Femur (tissue), 1 donor: ENCODE measurements at places on chromosomes 1 and 21.

GRCh38 chr1:17873007-17873675 is 118.0 kb downstream of the ACTL8 start:
- DNase-seq, result no peak

DNA sequence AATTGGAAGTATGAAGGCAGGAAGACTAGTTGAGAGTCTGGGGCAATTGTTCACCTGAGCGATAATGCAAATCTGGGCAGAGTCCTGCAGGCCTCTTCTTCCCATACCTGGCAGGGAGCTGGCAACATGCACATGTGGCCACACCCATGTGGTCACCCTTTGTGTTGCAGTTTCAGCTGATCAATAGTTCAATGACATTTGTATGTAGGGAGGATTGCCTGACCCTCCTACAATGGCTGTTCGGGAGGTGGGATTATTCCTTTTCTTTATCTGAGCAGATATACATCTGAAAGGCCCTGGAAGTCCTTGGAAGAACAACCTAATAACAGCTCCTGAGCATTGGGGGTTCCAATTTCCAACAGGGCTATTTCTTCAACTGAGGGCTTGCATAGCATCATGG is 15.2 kb upstream of the TRIM45 start:
- no peak for DNase-seq

DNA sequence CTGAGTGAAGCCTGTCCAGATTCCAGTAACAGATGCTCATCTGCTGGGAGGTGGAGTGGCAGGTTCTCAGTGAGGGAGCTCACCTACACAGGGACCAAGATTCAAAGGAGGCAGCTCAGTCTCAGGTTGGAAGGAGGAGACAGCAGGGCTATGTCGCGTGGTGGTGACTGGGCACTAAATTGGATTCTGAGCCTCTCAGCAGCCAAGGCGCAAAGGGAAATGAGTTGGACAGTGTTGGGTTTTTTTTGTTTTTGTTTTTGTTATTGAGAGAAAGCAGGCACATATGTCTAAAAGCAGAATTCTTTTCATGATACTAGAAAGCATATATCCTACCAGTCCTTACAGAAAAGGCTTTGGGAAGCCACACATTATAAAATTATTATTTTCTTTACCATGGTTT is 26.2 kb downstream of the UMODL1 start:
- DNase-seq, result no peak

DNA sequence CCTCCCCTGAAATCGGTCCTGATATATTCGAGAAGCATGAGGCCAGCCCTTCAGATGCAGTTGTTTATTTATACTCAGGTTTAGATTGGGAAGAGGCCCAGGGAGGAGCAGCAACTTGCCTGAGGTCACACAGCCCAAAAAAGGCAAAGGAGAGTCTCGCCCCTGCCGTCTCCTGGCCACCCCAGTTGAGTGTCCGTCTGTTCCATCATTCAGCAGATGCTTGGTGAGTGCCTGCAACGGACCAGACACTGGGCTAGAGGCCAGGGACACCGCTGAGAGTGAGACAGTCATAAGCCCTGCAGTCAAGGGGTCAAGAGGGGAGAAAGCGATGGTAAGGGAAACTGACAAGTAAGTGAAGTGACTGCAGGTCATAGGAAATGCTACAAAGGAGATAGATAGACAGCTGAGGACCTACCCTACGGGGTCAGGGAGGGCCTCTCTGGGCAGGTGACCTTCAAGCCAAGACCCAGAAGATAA is 15.4 kb upstream of the SELENON start:
- no peak for DNase-seq

GRCh38 chr1:170284512-170284911 is 138.8 kb downstream of the NTMT2 start:
- peak; percentile 79 for DNase-seq

GRCh38 chr1:215529571-215529970 is 37.5 kb upstream of the KCTD3 start:
- DNase-seq, result no peak

DNA sequence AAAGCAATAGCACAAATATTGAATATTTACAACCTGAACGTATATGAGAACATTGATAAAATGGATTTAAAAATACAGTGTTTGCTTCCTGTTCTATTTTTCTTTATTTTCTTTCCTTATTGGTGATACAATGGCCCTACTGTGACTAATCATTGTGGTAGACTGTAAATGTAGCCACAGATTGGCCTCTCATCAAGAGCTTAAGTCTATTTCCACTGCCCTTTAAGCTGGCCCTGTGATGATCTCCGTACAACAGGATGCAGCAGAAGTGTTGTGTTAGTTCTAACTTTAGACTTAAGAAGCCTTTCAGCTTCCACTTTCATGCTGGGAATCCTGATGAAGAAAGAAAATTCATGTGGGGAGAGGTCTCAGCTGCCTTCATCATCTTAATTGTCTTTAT is 285.6 kb upstream of the B3GALT2 start:
- no peak for DNase-seq

GRCh38 chr1:117467336-117467735 is 100.1 kb downstream of the MAN1A2 start:
- no peak for DNase-seq

DNA sequence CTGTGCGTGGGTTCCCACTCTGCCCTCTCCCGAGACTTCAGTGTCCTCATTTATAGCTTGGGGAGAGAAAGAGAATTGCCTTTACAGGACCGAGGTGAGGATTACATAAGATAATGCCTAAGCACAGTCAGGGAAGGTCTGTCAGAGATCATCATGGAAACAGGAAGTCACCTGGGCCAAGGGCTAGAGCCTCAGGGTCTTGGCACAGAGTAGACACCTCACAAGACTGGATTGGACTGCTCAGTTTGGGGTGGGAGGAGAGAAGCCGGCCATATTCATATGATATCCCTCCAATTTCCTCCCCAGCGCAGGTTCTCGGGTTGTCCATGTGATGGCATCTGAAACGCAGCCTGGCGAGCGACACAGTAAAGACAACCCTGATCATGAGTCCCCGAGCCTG is 3.8 kb downstream of the CNR2 start:
- no peak for DNase-seq

- DNase-seq, result no peak
Measured at GRCh38 chr21:23543333-23543732, 2063.9 kb downstream of the MRPL39 start.

DNA sequence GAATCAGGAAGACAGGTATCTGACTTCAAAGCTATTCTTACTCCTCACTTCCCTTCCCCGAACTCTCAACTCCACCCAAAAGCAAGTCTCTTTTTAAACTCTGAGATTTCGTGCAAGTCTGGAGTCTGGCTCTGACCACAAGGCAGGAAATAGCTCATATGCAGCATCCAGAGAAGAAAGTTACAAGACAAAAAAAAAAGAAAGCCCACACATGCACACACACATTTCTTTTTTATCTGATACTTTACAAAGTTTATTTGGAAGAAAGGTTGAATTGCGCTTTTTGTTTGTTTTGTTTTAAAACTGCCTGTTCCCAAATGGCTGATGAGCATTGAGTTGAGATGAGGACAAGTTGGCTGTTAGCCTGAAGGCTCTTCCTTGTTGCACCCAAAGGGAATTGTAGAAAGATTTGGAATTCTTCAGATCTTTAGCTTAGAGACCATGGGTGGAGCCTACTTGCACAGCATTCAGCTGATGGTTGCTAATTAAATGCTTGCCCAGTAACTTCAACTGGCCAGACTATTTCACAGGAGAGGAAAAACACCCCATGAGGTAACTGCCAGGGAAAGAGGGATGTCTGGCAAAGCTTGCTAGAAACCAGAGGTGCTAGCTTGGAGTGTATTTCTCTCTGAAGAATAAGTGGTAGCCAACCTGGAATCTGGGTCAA is 490.3 kb downstream of the TTLL7 start:
- peak; percentile 42 for DNase-seq

GRCh38 chr1:206511362-206512057 is 4.2 kb downstream of the RASSF5 start:
- no peak for DNase-seq

DNA sequence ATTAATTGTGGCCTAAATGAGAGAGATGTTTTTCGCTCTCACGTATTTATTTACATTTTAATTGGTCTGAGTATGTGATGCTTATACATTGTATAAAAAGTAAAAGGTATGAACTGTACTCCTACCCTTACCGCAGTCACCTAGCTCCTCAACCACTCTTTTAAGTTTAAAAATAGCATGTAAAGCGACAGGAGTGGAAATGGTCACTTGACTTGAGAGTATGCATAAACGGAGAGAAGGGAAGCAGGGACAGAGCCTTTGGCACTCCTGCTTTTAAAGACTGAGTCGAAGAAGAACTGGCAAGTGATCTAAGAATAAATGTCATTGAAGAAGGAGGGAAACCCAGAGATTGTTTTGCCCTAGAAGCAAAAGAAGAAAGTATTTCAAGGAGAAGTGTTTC is 11.5 kb upstream of the DDX59 start:
- no peak for DNase-seq

GRCh38 chr1:114315631-114316030 is 162.0 kb upstream of the SYT6 start:
- DNase-seq, result no peak
